Skeletal muscle cell (primary cell): ENCODE measurements at places on chromosomes 2 and 18.

GRCh38 chr2:233817995-233818638 lies 36.2 kb downstream of the HJURP start:
- no peak for DNase-seq

- DNase-seq, result no peak
These were observed 1234.4 kb downstream of the SUCLG1 start for GRCh38 chr2:83224591-83225200.

DNA sequence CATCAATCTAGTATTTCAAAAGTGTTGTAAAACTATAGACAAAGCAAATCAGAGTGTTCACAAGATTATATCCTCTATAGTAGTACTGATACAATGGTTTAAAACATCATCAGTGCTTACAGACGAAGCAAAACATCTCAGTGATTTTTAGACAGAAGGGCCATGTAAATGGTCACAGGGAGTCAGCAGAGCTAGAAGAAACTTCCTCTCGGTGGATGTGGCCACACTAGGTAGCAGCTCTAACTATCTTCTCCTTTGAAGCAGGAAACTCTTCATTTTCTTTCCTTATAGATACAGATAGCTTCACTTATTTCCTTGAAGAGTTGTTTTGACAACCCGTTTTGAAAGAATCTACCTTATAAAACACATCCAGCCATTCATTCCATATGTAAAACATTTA lies 80.4 kb upstream of the CD226 start:
- DNase-seq, result no peak

- DNase-seq, result no peak
These were observed 40.6 kb downstream of the GREB1 start for GRCh38 chr2:11574176-11575046.
